ENCODE measurements at places on chromosomes 1 and 21.

DNA sequence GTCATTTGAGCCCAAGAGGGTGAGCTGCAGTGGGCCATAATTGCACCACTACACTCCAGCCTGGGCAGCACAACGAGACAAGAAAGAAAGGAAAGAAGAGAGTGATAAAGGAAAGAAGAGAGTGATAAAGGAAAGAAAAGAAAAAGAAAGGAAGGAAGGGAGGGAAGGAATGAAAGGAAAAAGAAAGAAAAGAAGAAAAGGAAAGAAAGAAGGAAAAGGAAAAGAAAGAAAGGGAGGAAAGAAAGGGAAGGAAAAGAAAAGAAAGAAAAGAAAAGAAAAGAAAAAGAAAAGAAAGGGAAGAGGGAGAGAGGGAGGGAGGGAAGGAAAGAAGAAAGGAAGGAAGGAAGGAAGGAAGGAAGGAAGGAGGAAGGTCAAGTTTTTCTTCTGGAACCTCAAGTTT is 17.5 kb downstream of the TRIT1 start:
- no peak for DNase-seq

DNA sequence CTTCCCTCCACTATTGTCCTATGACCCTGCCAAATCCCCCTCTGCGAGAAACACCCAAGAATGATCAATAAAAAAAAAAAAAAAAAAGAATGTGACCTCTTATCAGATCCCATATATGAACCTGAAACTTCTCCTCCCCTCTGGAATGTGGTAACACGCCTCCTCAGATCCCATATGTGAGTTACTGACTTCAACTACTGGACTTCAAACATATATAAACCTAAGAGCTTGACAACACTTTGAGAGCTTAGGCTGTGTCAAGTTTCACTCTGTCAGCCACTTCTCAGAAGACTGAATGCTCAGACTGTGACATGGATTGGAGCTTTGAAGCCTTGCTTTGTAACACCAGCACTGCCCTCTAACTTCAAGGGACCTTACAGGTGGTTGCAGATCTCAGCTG is 148.4 kb downstream of the COP1 start:
- no peak for DNase-seq

GRCh38 chr1:165857046-165857801 is 29.8 kb downstream of the UCK2 start:
- DNase-seq = no peak

- no peak for DNase-seq
These were observed 35.7 kb downstream of the TNFRSF8 start for GRCh38 chr1:12098786-12099185.

DNA sequence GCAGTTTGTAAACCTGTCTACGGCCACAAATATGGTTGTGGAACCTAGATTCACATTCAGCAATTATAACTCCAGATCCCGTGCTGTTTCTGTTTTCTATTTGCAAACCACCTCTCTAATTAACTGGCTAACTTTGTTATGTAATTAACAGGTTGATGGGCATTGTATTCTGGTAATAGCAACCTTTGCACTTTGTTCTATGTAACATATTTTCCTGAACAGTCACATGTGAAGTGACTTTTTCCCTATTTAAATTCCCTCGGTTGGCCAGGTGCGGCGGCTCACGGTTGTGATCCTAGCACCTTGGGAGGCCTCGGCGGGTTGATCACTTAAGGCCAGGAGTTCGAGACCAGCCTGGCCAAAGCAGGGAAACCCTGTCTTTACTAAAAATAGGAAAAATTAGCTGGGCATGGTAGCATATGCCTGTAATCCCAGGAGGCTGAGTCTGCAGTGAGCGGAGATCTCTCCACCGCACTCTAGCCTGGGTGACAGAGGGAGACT is 1.4 kb downstream of the ACADM start:
- no peak for DNase-seq

DNA sequence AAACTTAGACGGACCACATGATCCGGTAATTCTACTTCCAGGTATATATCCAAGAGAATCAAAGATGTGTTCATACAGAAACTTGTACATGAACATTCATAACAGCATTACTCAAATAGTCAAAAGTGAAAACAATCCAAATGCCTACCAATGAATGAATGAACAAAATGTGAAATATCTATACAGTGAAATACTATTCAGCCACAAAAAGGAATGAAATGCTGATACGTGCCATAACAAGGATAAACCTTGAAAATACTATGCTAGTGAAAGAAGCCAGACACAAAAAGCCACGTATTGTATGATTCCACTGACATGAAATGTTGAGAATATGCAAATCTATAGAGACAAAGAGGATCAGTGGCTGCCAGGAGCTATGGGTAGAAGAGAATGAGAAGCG is 18.3 kb downstream of the TARBP1 start:
- no peak for DNase-seq

DNA sequence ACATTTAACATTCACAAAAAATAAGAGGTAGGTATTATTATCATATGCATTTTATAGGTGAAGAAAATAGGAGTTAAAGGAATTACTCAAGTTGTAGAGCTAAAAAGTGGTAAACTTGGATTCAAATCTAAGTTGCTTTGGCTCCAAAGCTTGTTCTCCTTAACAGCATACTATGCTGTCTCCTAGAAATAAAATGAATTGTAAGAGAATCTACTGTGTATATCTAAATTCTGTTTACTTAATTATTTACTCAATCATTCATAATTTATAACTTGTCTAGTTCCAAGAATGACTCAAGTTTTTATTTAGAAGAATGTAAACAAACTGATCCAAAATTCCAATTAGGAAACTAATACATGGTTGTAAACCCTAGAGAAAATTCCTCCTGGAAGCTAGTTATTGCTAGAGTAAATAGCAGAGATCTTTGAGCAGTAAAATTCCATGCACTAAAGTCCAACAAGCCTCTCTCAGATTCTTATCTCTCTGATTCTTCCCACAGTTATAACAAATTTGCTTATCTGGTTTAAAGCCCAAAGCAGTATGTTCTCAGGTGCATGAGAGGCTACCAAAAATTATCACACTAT is 132.5 kb upstream of the DPT start:
- no peak for DNase-seq

- DNase-seq = no peak
These were observed 10.0 kb upstream of the GJB5 start for GRCh38 chr1:34744851-34745250.

DNA sequence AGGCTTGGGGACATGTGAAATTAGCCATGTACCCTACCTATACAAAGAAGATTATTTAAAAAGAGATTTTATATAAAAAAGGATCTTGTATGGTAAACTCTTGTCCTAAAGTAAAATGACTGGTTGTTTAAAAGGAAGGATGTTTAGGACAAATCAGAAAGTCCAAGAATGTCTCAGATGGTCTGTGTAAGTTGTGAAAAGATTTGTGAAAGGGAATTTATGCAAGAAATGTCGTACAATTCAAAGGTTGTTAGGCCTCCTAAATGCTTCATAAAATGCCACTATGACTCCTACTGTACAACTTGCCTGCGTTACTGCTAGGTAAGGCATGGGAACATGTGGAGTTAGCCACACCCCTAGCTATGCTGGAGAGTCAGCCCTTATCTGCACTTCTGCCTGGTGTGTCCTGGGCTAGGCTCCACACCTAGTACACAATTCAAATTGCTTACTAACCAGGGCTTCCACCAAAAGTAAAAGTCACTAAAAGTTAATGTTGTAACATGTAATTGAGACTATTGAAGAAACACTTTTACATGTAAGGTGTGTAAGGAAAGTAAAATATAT is 19.7 kb downstream of the PRDX6 start:
- DNase-seq = no peak

GRCh38 chr1:168556647-168557046 is 12.8 kb upstream of the XCL2 start:
- no peak for DNase-seq

- DNase-seq = no peak
These were observed 87.4 kb upstream of the TMEM51 start for GRCh38 chr1:15066191-15066590.

GRCh38 chr1:180601512-180601911 is 30.3 kb upstream of the XPR1 start:
- DNase-seq = no peak

GRCh38 chr21:15028186-15028585 is 36.6 kb downstream of the NRIP1 start:
- no peak for DNase-seq

- DNase-seq = no peak
These were observed 40.3 kb downstream of the URB1 start for GRCh38 chr21:32352526-32352925.

GRCh38 chr1:50502147-50502546 is 78.9 kb upstream of the DMRTA2 start:
- no peak for DNase-seq

All from stimulated activated CD8-positive, alpha-beta memory T cell treated with anti-CD3 and anti-CD28 coated beads, Interleukin-7, amount 100 ng/mL, for 1 hour (primary cell).